ENCODE measurements at places on chromosomes 1 and 21.

- peak; percentile 41 for DNase-seq
Observed at GRCh38 chr1:86741947-86742572, 37.7 kb downstream of the SH3GLB1 start.

GRCh38 chr21:40194185-40194980 is 327.1 kb downstream of the PCP4 start:
- no peak for DNase-seq

- DNase-seq: peak; percentile 70
Observed at GRCh38 chr1:21815724-21816321, 3.8 kb downstream of the LDLRAD2 start.

GRCh38 chr1:204602111-204602579 is 83.4 kb downstream of the LRRN2 start:
- DNase-seq: no peak

GRCh38 chr1:9183898-9184297 is 50.7 kb upstream of the H6PD start:
- no peak for DNase-seq

- no peak for DNase-seq
Observed at GRCh38 chr1:29519788-29520110, 283.4 kb downstream of the PTPRU start.

DNA sequence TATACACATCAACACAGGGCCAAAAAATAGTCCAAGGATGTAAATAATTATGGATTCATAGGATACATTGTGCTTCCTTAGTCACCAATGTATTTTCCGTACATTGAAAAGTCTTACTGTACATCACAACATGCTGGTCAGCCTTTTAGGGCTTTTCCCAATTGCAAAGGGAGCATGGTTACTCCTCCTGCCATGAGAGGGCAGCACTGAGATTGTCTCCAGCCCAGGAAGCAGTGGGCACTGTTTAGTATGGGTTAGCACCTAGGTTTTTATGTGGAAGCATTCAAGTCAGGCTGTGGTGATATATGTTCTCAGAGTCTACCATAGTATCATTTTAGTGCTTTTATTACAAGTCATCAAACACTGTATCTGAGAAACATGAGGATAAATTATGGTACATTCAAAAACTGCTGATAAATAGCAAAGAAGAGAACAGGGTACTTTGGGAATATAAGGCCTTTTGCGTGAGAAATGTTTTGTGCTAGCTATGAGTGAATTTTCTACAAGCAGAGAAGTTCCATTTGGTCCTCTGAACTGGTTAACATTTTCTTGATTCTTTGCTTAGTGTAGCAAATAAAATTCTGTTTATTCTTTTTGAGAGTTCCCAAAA is 34.0 kb downstream of the ST6GALNAC5 start:
- peak; percentile 46 for DNase-seq

DNA sequence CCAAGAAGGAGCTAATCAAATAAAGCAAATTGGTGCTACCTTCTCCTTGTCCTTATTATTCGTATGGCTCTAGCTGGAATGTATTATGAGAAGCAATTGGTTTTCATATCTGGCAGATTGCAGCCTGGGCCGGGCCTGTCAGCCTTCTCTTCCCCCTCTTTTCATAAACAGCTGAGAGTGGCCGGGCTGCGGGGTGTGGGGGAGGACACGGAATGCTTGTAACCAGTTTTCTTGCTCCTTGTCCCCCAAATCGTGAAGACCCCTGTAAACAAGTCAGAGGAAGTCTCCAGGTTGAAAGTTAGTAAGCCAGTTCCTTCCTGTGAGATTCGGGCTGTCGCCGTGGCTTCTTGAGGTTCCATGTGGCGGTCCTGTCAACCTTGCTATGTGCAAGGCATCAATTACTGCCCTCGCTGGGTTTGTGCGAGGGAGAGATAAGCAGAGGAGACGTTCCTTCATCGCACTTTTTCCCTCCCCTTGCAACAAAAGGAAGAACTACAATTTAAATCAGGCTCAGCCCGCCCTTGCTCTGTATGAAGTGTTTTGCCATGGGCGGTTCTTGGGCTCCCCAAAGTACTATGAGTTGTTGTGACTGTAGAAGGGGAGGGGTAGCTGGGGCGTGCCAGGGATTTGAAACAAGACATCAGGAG is 450.7 kb downstream of the CAMTA1 start:
- DNase-seq: no peak

All from suppressor macrophage treated with lipopolysaccharide for 4 hours (primary cell).